ENCODE measurements at places on chromosomes 2 and 18.

GRCh38 chr2:144470816-144471215 lies 49.1 kb downstream of the ZEB2 start:
- DNase-seq, result no peak

- DNase-seq, result no peak
These were observed 221.3 kb upstream of the ITGA4 start for GRCh38 chr2:181235683-181236459.

- DNase-seq, result no peak
These were observed 30.1 kb upstream of the GTF2A1L start for GRCh38 chr2:48587560-48587959.

DNA sequence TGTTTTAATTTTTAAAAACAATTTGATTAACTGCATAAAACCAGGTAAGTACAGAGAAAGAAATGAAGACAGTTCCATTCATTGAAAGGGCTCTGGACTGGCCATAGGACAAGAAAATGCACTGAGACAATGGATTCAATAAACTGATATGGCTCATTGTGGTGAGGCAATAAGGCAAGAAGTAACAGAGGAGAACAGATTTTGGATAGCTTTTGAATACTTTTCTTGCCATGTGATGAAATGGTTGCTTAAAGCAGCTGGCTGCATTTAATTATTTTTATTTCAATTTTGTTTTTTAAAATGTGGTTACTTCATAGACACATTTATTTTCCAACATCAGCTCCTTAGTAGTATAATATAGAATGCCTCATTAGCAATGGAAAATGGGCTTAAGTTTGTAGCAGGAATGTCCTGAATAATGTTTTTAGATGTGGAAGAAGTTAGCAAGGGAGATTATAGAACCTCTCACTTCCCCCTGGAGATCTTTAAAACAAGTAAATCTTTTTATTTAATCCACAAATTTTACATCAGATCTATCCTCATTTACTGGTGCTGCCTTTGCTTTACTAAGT lies 646.9 kb upstream of the ZEB2 start:
- no peak for DNase-seq

DNA sequence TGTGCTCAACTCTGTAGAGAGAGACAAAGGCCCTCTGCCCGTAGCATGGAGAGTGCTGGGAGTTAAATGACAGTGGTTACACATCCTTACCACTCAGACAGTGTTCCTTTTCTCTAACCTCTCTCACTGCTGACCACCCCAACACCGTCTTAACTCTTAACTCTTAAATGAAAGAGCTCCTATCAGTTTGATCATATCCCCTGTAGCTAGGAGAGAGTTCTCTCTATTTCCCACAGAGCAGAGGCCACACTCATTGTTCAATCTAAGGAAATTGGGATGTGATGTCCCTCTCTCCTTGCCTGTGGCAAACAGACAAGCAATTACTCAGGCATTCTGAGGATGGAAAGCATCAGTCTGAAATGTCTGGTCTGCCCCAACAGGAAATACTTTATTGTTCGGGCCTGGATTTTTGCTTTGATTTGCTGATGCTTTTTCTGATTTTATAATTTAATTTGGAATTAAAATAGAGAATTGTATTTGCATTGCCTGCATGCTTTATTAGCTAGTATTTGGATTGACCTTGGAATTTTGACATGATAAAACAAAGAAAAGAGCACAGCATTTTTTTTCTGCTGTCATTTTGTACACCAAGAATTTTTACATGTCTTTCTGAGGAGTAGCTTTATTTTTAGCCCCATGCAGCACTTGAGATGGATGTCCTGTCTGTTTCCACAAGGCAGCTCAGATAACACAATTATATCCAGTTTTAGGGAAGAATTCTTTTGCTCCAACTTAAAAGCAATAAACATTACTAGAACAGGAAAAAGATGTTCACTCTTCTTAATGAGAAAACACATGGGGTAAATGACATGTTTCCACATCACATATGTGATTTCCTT lies 27.7 kb upstream of the IER3IP1 start:
- no peak for DNase-seq

DNA sequence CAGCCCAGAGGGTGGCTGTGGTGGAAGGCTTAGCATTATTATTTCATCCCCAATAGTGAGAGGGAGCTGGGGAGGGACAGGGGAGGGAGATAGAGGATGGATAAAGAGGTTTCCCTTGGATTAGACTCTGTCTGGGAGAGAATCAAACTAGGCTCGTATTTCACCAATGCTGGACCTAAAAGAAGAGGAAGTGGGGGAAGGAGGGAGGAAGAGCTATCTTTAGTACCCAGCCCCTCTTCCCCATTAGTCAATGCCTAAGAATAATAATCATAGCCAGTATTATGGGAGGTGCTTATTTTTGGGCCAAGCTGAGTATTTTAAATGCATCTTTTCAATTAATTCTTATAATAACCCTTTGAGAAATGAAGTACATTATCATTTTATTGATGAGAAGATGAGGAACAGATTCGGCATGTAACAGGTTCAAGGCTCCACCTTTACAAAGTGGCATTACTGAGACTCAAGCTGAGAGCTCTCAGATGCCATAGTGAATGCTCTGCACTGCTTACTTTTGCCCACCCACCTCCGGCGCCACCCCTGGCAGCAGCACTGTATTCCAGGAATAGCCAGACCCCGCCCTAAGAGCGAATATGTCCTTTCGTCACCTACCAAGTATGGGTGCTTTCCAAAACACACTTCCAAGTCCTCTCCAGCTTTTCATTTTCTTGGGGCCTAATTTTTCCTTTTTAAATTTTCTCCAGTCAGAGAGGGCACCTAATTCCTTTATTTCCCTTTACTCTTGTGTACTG lies 21.0 kb downstream of the PAX8 start:
- no peak for DNase-seq

DNA sequence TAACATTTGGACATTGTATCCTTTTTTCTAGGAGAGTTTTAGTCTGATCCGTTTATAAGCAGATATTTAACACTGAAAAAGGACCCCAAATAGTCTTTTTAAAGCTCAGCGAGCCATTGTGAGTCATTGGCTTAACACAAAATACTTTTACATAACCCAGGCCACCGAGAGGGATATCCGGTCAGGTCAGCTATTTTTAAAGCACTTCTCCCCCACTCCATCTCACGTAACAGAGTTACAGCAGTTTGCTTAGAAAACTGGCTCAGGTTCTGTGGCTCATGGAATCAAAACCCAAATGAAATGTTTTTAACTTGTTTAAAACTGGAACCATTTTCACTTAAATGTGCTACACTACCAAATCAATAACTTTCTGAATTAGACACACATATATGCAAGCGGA lies 23.9 kb downstream of the COL4A3 start:
- DNase-seq, result no peak

- DNase-seq, result no peak
These were observed 102.9 kb upstream of the RAB6C start for GRCh38 chr2:129876541-129876940.

GRCh38 chr2:215799194-215799593 lies 214.2 kb downstream of the MREG start:
- DNase-seq, result no peak

- DNase-seq, result no peak
These were observed 37.9 kb upstream of the GBX2 start for GRCh38 chr2:236205867-236206645.

DNA sequence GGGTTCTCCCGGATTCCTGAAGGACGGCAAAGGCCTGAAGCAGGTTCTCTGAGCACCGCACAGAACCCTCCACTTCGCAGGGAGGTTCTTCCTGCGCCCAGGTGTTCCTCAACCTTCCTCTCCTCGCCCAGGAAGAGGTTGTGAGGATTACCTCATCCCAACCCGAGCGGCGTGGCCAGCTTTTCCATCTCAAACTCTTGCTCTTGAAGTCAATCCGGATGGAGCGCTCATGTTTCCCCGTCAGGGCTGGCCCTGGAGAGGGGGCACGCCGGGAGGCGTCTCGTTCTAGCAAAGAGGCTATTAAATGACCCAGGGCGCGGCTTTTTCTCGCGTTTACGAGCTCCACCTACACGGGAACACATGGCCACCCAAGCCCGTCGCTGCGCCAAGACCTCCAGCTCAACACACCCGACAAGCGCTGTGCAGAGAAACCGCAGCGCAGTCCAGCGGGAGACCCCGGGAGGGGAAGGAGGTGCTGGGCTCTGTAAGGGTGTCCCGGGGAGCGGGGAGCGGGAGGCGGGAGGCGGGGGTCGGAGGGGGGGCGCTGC lies 540 bp upstream of the RAB10 start:
- no peak for DNase-seq

- DNase-seq, result no peak
These were observed 5.8 kb upstream of the ABCB11 start for GRCh38 chr2:169036736-169037440.

DNA sequence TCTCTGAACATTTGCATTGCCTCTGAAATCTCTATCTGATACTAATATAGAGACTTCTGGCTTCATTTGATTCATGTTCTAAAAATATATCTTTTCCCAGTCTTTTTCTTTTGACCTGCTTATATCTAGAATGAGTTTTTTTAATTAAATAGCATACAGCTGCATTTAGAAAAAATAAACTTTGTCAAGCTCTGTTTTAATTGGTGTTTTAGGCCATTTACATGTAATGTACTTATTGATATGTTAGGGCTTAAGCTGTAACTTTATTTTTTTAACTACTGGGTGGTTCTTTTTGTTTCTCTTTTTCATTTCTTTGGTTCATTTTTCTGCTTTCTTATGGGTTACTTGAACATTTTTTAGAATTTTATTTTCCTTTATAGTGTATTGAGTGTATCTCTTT lies 54.9 kb downstream of the CCDC138 start:
- no peak for DNase-seq

DNA sequence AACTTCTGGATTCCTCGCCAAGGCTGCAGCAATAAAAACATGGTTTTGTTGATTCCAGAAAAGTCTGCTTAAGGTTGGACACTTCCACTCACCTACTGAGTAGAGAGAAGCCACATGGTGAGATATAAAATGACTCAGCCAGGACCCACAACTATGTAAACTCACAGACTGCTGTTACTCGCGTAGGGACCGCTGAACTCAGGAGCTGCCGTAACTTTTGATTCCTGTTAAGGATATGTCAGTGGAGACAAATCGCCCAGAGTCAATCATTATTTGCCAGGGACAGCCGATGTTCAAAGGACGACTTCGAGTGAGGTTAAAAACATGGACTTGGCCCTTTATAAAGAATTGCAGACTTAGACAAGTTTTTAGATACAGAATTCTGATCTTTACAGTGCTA lies 25.6 kb downstream of the CYB5A start:
- DNase-seq, result no peak

DNA sequence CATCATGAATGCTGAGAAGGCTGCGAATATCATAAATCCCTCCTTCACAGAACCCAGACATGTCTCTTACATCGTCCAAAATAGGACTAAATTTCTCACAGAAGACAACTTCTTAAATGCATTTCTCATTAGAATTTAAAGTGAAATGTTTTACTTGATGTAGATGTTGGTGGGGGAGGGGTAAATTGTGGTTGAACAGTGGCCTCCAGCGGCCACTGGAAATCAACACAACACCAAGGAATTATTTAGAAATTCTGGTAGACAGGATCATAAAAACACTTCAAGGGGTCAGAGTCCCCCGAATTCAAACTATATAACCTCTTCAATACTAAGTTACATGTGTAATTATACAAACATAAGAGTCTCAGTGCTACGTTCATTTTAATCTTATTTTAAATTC lies 135.9 kb downstream of the ABCA12 start:
- DNase-seq, result no peak

- no peak for DNase-seq
These were observed 67.1 kb downstream of the RAB31 start for GRCh38 chr18:9775178-9775577.

- no peak for DNase-seq
These were observed 460 bp upstream of the ZBTB7C start for GRCh38 chr18:48409591-48410094.

GRCh38 chr2:60964651-60965498 lies 52.6 kb upstream of the PEX13 start:
- DNase-seq, result no peak

DNA sequence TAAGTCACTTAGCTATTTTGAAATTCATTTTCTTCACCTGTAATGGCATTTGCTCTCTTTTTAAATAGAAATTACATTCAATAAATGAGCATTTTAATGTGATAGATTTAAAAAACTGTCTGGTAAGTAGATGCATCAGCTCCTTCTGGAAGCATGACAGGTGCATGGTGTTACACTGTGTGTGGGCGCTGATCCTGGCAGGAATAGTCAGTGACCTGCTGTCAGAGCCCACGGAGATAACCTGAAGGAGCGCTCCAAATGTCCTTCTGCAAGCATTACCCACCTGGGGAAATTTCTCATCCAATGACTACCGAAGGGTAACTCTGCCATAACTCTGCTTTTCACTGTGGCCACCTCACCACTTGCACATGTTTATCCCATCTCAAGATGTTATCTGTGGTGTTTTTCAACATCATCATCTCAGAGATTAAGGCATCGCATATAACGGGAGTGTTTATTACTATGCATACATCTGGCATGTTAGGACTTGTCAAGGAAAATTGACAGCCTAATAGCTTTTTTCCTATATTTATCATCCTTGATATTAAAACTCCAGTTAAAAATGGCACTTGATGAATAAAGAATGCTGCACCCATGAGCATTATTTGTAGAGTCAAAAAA lies 637.3 kb downstream of the ERBB4 start:
- DNase-seq, result no peak

GRCh38 chr2:150478200-150478974 lies 9.1 kb downstream of the RND3 start:
- DNase-seq, result no peak

- DNase-seq, result no peak
These were observed 41.0 kb downstream of the ABHD3 start for GRCh38 chr18:21663578-21663977.

DNA sequence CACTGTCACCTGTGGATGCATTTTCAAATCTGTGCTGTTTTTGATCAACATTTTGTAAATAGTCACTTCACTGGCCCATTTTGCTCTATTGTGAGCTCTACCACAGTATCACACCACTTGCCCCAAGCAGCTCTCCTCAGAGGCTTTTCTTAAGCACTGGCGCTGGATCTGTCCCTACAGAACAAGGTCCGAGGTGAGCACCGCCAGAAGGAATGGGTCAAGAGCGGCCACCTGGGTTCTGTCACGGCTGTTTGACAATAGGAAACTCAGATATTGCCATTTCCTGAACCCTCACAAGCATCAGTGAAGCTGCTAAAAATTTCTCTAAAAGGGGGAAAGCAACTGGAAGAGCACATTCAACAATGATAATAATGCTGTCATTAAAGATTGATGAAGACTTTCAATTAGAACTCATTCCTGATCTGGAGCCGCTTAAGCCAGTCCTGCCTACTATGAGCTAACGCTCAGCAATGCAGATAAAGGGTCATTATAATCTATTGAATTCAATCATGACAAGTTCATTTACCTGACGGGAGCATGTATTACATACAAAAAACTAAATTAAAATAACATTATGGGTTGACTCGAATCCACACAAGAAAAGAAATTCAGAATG lies 514.0 kb downstream of the GALR1 start:
- no peak for DNase-seq

Data from activated effector memory CD4-positive, alpha-beta T cell treated with Interleukin-2 at 50 U/mL for 16 hours (primary cell).